Activated T-cell treated with anti-CD3 and anti-CD28 coated beads, Interleukin-2, amount 50 U/mL, for 24 hours (primary cell): ENCODE measurements at places on chromosomes 12 and 14.

- no peak for DNase-seq
Measured at GRCh38 chr12:107512391-107512790, 173.2 kb upstream of the PWP1 start.

GRCh38 chr12:19115285-19115684, 14.2 kb upstream of the PLEKHA5 start:
- DNase-seq, result no peak

GRCh38 chr12:26566675-26567074, 266.3 kb downstream of the ITPR2 start:
- DNase-seq, result no peak

- no peak for DNase-seq
Measured at GRCh38 chr12:54891717-54892478, 37.6 kb downstream of the MUCL1 start.

- DNase-seq, result no peak
Measured at GRCh38 chr12:18165422-18165871, 75.5 kb upstream of the RERGL start.

DNA sequence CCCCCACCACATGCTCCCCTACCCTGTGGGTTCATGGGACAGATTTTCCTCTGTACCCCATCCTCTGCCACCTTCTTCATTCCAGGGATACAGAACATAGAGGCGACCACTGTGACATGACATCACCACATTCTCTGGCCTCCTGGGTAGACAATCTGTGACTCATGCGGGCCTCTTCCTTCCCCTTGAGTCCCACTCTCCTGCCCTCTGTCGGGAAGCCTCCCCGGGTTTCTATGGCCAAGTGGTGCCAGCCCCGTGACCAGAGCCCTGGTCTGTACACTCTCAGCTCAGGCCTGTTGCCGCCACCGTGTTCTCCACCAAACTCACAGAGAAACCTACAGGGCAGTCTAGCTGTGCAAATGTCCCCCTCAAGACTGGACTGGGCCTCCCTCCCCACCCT, 8.0 kb downstream of the CLMN start:
- no peak for DNase-seq

GRCh38 chr12:32981139-32981538, 84.6 kb upstream of the PKP2 start:
- no peak for DNase-seq

GRCh38 chr14:67881225-67881624, 61.6 kb downstream of the RAD51B start:
- no peak for DNase-seq

DNA sequence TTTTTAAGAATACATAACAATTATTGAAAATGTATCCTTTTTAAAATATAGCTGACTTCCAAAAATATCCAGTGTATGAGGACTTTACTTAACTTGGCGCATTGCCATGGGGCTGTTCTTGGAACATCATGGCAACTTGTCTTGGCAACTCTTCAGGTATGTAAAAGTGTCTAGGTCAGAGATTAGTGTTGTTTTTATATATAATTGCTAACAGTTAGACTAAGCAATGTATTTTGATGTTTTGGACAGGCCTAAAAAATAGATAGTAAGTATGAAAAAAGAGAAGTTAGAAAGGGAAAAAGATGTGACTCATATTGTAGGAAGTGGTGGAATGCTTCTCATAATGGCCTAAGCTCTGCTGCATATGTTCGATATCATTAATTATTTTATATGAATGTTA, 70.9 kb downstream of the MON2 start:
- DNase-seq, result no peak

- peak; percentile 33 for DNase-seq
Measured at GRCh38 chr12:76764856-76765255, 941 bp downstream of the ZDHHC17 start.

DNA sequence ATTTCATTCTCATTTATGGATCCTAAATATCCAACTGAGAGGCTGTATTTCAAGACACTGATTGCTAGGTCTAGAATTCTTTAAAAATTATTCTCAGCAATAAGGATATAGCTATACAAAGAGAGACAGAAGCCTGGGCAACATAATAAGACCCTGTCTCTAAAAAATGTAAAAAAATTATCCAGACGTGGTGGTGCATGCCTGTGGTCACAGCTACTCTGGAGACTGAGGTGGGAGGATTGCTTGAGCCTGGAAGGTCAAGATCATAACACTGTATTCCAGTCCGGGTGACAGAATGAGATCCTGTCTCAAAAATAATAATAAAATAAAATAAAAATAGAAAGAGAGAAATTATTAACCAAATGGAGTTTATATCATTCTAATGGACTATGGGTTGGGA, 20.6 kb upstream of the ARID2 start:
- no peak for DNase-seq

- no peak for DNase-seq
Measured at GRCh38 chr12:124823272-124823970, 40.2 kb downstream of the SCARB1 start.

GRCh38 chr12:53989227-53990113, 4.5 kb downstream of the HOXC10 start:
- DNase-seq, result no peak

DNA sequence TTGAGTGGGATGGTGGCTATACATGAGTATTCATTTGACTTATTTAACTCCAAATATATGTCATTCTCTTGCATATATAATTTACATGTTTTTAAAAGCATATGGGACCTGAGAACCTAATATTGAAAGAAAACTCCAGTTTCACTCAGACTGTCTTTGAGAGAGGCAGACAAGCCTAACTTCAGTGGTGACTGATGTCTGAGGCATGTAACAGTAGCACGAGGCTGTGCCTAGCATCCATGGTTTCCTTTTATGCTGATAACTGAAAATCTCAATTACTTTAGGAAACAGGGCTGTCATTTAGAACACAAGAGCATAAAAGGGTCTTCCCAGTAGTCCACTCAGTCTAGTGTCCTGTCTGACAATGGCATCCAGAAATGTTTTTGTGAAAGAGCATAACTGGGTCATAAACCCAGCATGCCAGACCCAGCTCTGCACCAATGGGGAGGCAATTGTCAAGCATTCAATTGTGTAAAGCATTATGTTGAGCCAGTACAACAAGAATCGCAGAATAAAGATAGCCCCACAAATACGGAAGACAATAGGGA, 24.3 kb downstream of the MAPK1IP1L start:
- no peak for DNase-seq

DNA sequence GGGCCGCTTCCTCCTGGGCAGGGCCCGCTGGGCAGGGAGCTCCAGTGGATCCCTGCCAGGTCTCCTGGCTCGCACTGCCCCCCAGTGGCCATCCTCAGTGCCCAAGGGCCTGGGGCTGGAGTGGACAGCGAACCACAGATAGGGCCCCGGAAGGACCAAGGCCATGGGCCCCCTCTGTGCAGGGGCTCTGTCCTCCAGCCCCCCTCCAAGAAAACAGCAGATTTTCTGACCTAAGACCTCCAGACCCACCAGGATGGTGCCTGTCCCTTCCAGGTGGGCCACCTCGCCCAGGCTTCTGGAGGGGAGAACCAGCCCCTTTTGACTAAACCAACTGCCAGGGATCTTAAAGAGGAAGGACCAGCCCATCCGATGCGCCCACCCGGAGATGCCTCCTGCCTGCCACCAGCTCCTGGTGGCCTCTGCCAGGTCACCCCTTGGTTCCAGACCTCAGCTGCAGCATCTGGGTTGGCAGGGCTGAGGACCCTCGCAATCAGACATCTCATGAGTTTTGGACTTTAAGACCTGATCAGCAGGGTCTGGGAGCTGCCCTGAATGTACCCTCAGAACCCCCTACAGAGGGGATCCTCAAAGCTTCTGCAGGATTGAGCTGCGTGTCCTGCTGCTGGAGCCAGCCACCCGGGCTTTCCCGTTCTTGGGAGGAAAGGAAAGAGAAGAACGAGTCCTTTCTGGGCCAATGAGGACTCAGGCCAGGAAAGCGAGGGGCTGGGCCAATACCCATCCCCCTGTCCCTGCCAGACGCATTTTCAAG, 325.8 kb upstream of the DIO3 start:
- no peak for DNase-seq

DNA sequence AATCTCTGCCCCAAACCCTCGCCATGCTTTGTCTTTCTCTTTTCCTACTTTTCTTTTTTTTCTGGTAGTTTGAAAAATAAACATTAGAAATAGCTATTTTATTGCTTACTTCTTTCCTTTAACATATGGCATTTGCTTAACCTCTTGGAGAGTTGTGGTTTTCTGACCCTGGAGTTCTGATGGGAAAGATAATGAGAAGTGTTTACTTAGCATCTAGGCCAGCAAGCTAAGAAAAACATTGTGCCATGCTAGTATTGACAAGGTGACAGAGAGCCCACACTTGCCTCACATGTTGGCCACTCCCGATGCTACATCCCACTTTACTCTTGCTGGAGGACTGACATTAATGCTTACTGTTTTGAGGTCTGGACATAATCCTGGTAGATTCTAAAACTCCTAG, 886.2 kb downstream of the DIO2 start:
- no peak for DNase-seq

GRCh38 chr14:50647753-50648152, 20.4 kb downstream of the SAV1 start:
- DNase-seq, result no peak

DNA sequence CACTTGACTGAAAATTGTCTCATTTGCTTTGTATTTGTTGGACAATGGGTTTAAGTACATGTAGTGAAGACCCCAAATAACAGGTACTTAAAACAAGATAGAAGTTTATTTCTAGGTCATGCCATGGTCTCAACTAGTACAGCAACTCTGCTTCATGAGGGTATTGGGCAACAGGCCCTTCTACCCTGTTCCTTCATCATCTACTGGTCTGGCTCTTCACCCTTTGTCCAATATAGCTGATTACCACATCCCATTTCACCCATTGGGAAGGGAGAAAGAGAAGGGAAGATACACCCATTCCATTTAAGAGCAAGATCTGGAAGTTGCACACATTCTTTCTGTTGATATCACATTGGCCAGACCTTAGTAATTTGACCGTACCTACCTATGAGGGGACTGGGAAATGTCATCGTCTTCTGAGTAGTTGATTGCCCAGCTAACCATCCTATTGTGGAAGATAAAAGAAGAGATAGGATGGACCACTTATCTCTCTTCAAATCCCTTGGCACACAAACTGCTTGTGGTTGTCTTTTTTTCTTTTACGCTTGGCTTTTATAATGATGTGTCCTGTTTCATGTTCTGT, 104.6 kb downstream of the DIP2B start:
- no peak for DNase-seq

DNA sequence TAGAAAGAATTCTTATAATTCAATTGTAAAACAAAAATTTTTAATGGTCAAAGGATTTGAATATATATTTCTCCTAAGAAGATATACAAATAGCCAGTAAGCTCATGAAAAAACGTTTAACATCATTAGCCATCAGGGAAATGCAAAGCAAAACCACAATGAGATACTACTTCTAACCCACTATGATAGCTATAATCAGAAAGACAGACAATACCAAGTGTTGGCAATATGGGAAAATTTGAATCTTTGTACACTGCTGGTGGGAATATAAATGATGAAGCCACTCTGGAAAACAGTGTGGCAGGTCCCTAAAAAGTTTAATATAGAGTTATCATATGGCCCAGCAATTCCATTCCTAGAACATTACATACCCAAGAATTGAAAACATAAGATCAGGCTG, 25.4 kb downstream of the RALGAPA1 start:
- DNase-seq, result no peak

GRCh38 chr12:132078190-132078589, 65.9 kb downstream of the DDX51 start:
- DNase-seq, result no peak

DNA sequence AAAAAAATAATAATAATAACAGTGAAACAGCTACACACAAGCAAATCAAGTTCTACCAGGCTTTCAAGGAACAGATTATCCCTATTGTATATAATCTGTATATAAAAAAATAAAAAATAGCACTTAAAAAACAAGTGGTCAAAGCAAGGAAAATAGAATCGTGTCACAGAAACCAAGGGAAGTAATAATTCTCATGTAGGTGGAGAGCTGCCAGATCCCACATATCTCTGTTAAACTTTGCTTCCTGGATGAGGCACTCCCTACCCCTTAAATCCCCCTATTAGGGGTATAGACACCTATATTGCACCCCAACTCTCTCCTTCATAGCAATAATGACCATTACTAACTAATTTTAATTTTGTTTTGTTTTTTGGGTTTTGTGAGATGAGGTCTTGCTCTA, 4.4 kb upstream of the CD27 start:
- DNase-seq, result no peak

GRCh38 chr14:29687866-29688265, 239.8 kb downstream of the PRKD1 start:
- DNase-seq, result no peak
